ENCODE measurements at places on chromosomes 6 and 20. TPM values are rescaled to one million over a fixed set of nuclear protein-coding genes. Genes with fewer than 3 reads are reported as not detected.

- no peak for DNase-seq
Observed at GRCh38 chr6:53483423-53484353, 61.2 kb downstream of the GCLC start.

GRCh38 chr20:7371518-7372163 lies 568.6 kb downstream of the HAO1 start:
- DNase-seq: no peak

DNA sequence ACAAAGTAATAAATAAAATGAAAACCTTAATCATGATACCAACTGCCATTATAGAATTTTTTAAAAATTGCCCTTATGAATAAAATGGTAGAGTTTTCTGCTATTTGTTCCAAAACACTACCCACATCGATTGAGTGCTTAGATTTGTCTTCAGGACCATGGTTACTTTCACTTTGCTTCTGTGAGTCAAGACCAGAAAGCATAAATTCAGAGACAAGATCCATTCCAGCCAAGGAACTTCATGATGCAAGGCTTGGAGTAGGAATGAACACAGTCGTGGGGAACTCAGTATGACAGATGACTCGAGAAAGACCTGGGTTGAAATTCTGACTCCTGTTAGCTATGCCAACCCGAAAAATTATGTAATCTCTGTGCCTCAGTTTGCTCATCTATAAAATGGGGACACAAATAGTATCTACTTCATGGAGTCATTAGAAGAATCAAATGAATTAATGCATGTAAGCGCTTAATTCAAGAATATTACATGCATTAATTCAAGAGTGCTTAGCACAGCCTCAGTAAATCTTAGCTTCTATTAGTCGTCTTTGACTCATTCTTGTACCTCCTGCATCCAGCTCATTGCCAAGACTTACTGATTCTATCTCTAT lies 72.5 kb upstream of the MYLIP start:
- no peak for DNase-seq

- no peak for DNase-seq
Observed at GRCh38 chr20:56343861-56344381, 14.9 kb upstream of the FAM210B start.

The MMS22L gene
- total RNA-seq: 70.4 TPM

The BPIFA1 gene
- not detected for total RNA-seq

The DSTN gene
- 26.6 TPM for total RNA-seq

The E2F3 gene
- 17.3 TPM for total RNA-seq

The ETV7 gene
- 2.0 TPM for total RNA-seq

The MAD2L1BP gene
- 38.7 TPM for total RNA-seq

The IRF4 gene
- total RNA-seq: 809 TPM

The TMEM200A gene
- 0.35 TPM for total RNA-seq
